NCI-H1694 (cell line): ENCODE measurements at places on chromosomes 1 and 21.
A peak's percentile ranks its signal among the peaks of the same experiment; 100 is the strongest.

- DNase-seq: no peak
Observed at GRCh38 chr1:216518844-216519627, 95.8 kb upstream of the USH2A start.

DNA sequence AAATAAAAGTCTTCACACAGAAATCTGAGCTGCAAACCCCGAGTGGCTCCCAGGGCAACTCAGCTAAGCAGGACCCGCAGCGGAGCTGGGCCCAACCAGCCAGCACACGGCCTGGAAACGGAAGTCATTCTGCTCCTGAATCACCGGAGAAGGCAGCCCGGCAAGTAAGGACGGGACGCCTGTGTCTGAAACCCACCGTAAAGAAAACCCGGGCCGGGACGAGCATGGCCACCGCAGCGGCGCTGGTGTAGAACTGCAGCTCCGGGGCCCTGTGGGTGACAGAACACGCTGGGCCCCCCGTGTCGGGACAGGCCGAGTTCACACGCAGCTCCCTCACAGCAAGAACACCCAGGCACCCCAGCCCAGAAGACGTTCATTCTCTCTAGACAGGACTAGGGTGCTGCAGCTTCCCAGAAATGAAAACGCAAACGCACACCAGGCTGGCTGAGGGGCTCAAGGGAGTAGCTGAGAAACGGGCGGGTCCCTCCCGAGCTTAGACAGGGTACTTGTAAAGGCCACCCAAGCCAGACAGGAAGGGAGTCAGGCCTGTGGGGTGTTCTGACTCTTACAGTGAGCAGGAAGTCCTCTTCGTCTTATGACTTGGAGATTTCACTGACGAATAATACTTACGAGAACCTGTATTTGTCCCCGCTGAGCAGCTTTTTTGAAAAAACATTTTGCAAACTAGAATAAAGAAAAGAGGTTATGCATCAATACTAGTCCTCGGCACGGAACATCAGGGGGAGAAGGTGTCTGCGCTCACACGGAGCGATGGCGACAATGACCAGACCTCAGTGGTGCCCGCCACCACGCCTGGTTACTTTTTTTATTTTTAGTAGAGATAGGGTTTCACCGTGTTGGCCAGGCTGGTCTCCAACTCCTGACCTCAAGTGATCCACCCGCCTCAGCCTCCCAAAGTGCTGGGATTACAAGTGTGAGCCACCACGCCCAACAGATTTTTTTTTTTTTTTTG lies 10.9 kb upstream of the CDK11B start:
- DNase-seq: no peak

GRCh38 chr21:26146681-26147080 lies 23.9 kb downstream of the APP start:
- no peak for DNase-seq

DNA sequence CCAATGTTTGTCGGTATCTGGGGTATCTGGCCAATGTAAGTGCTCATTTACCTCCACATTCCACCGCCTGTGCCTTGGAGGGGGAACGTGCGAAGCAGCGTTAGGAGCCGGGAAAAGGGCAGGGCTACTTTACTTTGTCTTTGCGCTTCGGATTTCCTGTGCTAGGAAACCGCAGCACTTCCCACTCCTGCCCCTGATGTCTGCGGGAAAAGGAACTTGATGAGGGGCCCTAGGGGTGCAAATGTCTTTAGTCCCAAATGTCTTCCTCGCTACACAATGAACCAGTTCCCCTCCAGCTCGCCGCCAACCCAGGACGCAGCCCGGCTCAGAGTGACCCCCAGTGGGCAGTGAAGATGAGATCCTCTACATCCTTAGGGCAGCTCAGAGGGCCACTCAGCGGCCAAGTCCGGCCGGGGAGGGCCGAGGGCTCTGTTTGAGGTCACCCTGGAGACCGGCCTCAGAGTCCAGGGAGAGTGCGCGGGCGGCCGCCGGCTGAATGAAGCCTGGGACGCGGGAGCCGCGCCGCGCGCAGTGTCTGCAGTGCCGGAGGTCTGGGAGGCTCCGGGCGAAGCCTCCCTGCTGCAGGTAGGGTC lies at the start of gene DYNLT5:
TSS of gene DYNLT5 (plus strand) at position 460 of the 593 bp plus-strand sequence. CDS start 2,200 bp downstream, outside the sequence.
- no peak for DNase-seq

GRCh38 chr1:59595774-59596173 lies 219.0 kb upstream of the HOOK1 start:
- DNase-seq: no peak

DNA sequence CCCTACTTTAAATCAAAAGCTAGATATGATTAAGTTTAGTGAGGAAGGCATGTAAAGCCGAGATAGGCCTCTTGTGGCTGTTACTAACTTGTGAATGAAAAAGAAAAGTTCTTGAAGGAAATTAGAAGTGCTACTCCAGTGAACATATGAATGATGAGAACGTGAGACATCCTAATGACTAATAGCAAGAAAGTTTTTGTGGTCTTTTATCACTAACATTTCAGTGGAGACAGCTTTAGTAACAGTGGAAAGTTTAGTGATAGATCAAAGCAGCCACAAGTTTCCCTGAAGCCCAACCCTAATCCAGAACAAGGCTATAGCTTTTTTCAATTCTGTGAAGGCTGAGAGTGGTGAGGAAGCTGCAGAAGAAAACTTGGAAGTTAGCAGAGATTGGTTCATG lies 73.6 kb upstream of the LRRC8B start:
- DNase-seq: no peak

- DNase-seq: no peak
Observed at GRCh38 chr21:43318841-43319781, 107.8 kb downstream of the SIK1 start.

- DNase-seq: no peak
Observed at GRCh38 chr1:176382163-176382562, 80.8 kb upstream of the PAPPA2 start.

GRCh38 chr1:78650114-78650660 lies 556 bp downstream of the IFI44 start:
- no peak for DNase-seq

DNA sequence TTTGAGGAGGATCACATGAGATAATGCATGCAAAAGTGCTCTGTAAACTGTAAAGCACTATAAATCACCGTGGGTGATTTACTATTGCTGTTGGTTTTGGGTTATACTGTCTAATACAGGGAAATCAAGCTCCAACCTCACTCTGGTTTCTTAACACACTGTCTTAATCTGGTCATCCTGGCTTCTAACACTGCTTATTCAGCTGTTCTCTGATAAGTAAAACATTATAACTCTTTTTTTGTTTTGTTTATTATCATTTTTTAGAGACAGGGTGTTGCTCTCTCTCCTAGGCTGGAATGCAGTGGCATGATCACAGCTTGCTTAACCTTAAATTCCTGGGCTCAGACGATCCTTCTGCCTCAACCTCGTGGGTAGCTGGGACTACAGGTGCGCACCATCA lies 21.9 kb upstream of the LSM10 start:
- DNase-seq: no peak

- DNase-seq: no peak
Observed at GRCh38 chr1:109935451-109935900, 24.8 kb downstream of the CSF1 start.

DNA sequence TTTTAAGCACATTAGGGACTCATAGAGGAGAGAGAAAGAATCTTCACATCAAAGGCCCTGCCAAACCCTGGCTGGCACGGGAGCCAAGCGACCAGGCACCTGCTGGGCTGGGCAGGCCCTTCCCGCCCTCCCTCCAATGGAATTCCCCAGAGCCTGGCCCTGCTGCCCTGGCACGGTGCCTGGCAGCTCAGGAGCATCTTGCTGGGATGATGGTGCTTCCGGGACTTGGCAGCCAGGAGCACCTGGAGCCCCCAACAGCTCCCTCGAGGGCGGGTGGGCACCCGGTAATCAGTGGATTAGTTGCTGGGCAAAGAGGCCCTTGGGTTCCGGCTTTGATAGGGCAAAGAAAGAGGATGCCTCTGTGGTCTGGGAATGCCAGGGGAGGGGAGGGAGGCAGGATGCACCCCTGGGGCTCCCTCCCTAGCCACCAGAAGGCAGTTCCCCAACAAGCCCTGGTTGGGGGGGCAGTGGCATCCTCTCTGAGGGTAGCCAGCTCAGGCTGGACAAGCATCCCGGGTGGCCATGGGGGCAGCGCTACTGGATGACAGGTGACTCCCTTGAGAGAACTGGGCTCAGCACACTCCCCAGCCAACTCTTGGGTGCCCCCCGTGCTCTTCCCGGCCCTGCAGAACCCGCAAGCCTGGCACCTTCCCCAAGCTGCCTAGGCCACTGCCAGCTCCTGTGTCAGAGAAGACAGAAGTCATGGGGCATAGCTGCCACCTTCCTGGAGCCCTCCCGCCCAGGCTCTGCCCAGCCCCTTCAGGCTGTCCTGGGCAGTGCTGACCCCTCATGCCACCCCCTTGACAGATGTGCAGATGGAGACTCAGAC lies 26.4 kb downstream of the KRTAP10-1 start:
- peak; percentile 56 for DNase-seq

DNA sequence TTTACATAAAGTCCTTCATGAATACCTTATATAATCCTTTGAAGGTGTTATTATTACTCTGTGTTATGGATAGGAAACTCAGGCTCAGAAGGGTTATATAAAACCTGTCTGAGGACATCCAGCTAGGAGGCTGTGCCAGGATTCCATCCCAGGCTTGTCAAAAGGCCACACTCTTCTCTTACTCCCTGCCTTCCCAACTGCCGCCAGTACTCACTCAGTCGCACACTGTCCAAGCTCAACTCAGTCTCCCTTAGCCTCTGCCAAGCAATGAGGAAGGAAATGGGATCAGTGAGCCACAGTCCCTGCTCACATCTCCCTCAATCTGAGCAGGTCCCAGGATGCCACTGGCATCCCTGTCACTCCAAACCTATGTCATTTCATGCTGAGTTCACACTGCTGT lies 94.4 kb downstream of the NAV1 start:
- no peak for DNase-seq

DNA sequence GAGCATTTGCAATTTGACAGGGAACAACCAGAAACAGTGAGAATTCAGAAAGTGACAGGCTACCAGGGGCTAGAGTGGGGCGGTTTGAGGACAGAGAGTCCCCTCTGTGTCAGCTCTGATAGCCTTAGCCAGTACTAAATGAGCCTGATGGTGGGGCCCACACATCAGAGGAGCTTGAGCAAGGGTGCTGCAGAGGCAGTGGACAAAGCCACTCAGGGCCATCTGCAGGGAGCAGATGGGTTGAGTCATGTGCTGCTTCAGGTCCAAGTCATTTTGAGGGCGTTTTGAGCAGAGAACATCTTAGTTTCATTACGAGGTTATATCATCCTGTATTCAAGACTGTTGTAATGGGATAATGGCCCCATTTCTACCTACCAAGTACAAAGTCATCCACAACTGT lies 7.7 kb downstream of the LRRC52 start:
- DNase-seq: no peak

DNA sequence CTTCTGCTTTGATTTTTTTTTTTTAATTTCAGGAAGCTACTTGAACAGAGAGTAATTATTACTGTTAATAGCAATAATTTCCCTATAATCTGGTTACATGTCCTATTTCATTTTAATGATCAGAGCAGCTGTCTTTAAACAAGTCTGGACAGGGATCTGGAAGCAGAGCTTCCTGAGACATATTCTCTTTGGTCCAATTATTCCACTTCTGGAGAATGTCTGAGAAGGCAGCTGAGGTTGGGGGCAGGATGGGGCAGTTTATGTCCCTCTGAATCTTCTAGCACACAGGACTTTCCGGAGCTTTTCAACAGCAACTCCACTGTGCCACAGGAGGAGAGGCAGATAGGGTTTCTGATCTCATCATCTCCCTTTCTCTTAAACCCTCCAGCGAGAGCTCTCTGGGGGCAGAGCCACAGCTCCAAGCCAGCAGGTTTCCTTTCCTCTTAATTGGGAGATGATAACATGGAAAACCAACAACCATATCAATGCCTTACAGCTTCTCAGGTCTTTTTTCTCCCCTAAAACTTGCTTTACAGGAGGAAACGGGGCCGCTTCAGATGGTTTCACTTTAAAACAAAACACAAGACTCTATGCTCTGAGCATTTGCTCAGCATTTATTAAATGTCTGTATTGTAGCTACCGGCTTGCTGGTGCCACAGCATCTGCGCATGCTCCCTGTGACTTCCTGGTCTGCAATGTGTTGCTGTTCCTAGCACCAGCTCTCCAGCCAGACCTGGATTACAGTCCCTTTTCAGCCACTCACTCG lies 425.7 kb upstream of the USP24 start:
- no peak for DNase-seq

GRCh38 chr1:3603571-3604467 lies 7.5 kb downstream of the MEGF6 start:
- no peak for DNase-seq

DNA sequence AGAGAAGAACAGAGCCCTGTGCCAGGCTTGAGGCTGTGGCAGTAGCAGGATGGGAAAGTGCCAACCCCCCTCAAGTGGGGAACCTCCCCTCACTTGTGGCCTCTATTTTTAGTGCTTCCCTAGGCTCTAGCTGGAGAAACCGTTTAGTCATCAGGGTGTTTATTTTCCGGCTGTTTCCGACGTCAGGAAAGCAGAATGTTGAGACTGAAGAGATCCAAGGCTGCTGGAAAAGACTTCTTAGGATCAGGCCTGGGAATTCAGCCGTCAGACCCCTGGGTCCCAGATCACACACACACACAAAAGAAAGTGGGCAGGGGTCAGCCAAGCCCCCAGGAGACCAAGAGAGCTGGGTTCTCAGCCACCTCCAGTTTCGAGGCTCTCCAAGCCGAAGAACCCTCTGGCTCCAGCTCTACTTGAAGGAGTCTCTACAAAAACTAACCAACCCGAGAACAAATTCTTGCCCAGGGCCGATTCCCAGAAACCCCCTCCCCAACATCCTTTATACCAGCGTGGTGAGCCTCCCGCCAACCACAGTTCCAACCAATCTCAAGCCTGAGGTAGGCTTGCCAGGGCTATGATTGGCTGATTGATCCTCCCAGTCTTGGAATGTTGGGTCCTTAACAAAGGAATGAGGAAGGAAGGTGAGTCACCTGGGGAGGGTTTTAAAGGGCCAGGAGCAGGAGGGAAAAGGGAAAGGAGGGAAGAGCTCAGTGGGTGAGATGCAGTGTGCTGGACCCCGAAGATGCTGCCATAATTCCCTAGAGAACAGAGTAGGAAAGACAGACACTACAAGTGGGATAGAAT lies 2.5 kb upstream of the MEF2D start:
- DNase-seq: peak; percentile 55

GRCh38 chr1:64527165-64527564 lies 57.2 kb downstream of the CACHD1 start:
- DNase-seq: no peak

DNA sequence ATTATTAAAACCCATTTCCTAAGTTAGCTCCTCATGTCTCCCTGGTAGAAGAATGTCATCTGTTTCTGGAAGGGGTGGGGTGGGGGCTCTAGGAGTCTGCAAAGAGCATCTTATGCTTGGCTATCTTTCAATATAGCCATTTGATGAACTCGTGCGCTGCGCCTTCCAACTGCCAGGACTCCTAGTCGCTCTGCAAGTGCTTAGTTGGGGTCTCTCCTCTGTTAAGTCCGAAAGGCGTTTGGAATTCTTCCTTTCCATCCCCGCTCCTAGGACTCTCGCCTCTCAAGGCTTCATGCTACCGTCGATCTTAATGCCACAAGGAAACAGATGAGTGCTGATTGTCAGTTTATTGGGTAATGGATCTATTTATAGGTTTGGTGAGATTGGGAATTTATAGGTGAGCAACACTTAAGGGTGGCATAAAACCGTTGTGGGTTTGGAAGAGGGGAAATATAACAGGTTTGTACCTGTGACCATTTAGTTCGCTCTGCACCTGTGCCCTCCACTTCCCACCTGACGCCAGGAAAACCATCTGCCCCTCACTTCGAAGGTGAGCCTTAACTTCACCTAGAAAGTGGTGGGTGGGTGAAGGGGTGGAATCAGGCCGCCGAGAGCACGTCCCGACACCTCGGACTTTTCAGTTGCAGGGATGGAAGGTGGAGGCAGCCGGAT lies 1.1 kb downstream of the KCNH1 start:
- no peak for DNase-seq

- no peak for DNase-seq
Observed at GRCh38 chr1:157595356-157595755, 2.5 kb downstream of the FCRL4 start.
